Left ventricle myocardium inferior (tissue), 1 donor: ENCODE measurements at places on chromosomes 3 and 15. TPM values are rescaled to one million over a fixed set of nuclear protein-coding genes. Genes with fewer than 3 reads are reported as not detected.

GRCh38 chr3:172549144-172549543 is 25.9 kb upstream of the TNFSF10 start:
- no peak for DNase-seq

- no peak for DNase-seq
Measured at GRCh38 chr3:167651826-167652225, 1.9 kb downstream of the WDR49 start.

Gene CX3CR1
- total RNA-seq = 0.82 TPM

Gene EXOSC7
- 27.2 TPM for total RNA-seq

- DNase-seq = no peak
Measured at GRCh38 chr3:178097576-178097975, 438.7 kb upstream of the KCNMB2 start.

DNA sequence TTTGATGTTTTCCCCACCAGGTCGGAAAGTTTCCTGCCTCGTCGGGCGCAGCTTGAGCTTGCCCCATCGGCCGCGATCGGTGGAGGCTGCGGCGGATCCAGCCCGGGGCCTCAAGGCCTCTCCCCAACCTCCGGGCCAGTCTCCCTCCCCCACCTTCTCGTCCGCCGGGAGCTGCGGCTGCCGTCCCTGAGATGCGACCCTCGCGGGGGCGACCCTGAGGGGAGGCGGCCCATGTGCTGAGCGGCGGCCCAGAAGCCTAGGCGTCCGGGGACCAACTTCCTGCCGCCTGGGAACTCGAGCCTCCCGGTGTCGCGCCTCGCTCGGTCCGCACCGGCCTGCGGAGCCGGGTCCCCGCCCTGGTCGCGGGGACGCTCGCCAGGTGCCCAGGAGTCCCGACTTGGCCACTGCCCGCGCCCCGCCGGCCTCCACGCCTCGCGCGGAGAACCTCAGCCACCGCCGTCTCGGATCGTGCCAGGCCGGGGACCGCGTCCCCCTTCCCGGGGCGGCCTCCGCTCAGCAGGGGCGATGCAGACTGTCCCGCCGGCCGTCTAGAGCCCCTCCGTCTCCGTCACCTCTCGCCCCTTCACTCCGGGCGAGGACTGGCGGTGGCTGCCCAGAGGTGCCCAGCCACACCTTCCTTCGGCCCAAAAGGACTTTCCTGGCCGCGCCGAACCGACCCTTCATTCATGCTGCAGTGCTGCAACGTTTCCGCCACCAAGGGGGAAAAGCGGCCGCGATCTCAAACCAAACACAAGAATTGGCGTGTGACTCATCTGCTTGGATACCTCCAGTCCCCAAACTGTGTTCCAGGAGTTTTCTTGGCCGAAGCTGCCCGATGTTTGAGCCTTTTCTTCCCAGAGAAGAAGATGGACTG is 656 bp downstream of the SLMAP start:
- DNase-seq = peak; percentile 35

Gene ROBO2
- 0.19 TPM for total RNA-seq

- DNase-seq = no peak
Measured at GRCh38 chr3:47036145-47036544, 56.7 kb downstream of the NBEAL2 start.

GRCh38 chr3:40877631-40878463 is 321.5 kb upstream of the CTNNB1 start:
- DNase-seq = peak; percentile 70

DNA sequence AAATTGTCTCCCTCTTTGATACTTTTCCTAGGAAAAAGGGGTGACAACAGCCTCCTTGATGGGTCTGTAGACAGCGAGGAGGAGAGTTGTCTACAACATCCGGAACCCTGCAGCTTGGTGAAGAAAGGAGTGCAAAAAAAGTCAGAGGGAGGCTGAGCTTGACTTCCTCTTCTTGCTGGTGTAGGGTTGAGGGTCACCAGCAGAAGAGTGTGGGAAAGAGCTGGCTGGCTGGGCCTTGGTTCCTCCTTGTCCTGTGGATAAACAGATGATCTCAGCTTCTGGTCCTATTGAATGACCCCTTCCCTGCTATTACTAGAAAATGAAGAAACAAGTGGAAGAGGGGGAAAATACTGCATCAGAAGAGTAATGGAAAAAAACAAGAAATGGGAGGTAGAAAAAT is 20.4 kb downstream of the SLC7A14 start:
- no peak for DNase-seq

Gene LYZL4
- total RNA-seq = not detected

DNA sequence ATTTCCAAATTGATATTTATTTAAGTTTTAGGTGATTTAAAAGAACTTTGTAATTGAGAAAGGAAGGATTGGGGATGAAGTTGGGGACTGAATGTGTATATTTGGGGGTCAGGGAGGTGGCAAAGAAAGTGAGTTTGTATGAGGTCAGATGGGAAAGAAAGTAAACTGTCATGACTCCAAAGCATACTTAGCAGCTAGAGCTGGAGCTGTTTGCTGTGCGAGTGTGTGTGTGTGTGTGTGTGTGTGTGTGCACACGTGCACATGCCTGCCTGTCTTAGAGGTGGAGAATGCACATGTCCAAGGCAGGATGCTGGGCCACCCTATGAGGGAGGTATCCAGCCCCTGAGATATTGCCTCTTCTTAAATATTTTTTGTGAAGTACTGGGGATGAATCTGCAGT is 21.0 kb downstream of the BOC start:
- no peak for DNase-seq

Gene BFSP2
- not detected for total RNA-seq

Gene CYP19A1
- 0.60 TPM for total RNA-seq

DNA sequence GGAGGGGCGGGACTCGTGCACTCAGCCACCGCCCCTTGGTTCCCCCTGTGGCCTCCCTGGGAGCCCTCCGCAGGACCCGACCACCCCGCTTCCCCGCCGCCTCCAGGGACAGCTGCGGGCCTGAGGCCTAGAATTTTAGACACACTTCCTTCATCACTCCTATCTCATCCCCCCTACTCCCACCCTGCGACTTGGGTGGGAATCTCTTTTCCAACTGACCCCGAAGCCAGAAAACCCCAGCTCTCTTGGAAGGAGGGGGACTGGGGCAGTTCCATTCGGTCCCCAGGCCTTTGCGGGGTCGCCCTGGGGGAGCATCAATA is 289 bp upstream of the TFDP2 start:
- DNase-seq = no peak

Gene RLBP1
- total RNA-seq = not detected

GRCh38 chr15:80564056-80564455 is 131.1 kb upstream of the ABHD17C start:
- DNase-seq = no peak

Gene C3orf85
- not detected for total RNA-seq

DNA sequence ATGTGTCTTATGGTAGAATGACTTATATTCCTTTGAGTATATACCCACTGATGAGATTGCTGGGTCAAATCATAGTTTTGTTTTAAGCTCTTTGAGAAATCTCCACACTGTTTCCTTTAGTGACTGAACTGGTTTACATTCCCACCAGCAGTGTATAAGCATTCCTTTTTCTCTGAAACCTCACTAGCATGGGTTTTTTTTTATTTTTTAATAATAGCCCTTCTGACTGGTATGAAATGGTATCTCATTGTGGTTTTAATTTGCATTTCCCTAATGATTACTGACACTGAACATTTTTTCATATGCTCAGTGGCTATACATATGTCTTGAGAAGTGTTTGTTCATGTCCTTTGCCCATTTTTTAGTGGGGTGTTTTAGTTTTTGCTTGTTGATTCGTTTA is 494.3 kb downstream of the SQOR start:
- no peak for DNase-seq

GRCh38 chr15:66617137-66618090 is 51.6 kb upstream of the LCTL start:
- peak; percentile 69 for DNase-seq

Gene CEP63
- 34.7 TPM for total RNA-seq

DNA sequence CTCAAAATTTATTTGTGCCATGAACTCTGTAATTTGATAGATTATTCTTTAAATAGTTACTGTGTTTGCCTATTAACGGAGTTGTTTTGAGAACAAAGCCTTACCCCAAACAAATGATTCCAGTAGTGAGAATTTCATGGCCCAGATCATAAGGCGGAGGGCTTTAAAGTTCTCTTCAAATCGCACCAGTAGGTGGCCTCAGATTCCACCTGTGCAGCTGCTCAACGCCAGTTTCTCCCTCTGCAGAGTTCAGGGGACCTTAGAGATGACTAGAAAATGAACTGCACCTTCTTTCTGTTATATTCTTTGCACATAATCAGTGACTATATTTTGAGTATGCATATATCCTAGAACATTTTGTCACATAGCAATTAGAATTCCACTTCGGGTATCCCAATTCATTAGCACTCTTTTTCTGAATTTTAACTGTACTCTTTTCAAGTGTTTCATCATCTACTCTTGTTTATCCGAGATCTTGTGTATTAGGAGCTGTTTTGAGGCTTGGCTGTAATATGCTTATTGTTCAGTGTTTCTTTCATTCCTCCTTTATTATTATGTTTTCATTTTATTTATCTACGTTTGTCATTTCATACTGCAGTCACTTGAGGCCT is 232.6 kb upstream of the CHRM5 start:
- DNase-seq = no peak

Gene ZNF860
- 0.08 TPM for total RNA-seq

Gene LIPH
- 0.44 TPM for total RNA-seq

DNA sequence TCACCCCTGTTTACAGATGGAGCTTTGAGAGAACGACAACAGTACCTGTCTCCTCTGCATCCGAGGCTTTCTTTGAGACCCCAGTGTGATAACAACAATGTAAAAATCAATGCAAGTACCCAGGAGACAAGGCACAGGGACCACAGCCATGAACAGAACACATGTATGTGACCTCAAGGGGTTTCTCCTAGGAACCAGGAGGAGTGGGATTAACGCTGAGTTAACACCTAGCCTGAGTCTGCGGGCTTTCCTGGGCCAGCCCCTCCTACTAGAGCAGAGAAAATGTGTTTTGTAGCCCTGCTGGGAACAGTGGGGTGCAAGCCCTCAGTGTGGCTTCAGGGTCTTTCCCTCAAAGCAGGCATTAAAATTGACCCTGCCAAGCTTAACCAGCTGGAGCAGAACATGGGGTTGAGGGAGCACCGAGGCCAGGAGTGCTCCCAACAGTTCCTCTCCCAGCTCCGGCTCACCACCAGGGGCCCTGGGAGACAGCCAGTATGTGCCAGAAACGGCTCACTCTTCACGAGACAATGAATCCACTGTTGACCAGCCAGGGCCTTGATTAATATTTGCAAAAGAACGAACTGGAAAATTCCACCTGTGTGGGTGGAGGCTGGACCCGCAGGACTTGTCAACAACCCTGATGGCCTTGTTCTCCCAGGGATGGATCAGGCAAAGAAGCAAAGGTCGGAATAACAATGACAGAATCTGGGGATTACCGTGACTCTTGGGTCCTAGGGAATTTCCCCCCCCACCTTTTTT is 3.6 kb downstream of the CHDH start:
- DNase-seq = no peak

DNA sequence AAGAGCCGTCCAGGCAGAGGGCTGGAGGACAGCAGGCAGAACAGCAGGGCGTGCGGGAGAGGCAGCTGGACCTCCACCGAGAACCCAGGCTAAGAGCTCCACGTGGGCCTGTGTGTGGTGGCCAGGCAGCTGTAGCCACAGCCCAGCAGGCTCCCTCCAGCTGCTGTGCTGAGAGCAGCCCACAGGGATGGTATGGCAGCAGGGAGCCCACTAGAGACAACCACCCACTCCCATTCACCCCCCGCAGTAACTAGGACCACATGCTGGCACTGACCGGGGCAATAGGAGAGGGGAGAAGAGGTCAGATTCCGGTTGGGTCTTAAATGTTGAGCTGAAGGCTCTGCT is 25.6 kb upstream of the MUSTN1 start:
- DNase-seq = no peak

Gene CAND2
- total RNA-seq = 76.2 TPM

Gene MEX3B
- 2.5 TPM for total RNA-seq

GRCh38 chr15:47813748-47814384 is 96.6 kb downstream of the SEMA6D start:
- no peak for DNase-seq

Gene SEMA3B
- 23.2 TPM for total RNA-seq

Gene TRAT1
- not detected for total RNA-seq

Gene CFAP91
- total RNA-seq = 0.44 TPM

DNA sequence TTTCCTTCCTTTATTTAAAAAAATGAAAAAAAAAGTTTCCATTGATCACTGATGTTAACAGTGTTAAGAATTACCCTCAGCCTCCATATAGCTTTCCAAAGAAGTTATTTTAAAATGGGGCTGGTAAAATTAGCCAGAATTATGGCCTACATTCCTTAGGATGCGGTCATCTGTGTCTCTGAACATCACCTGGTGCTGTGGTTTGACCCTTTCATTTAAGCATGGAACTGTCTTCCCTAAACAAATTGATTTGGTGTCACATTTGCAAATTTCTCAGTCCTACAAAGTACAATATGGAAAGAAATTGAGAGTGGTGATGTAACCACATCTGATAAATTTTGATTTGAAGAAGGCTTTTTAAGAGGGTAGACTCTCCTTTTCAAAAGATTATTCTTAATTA is 40.3 kb upstream of the ZPLD1 start:
- no peak for DNase-seq

Gene SPINK8
- not detected for total RNA-seq

Gene THAP10
- 5.6 TPM for total RNA-seq
